ENCODE measurements at places on chromosomes 6 and 20.

DNA sequence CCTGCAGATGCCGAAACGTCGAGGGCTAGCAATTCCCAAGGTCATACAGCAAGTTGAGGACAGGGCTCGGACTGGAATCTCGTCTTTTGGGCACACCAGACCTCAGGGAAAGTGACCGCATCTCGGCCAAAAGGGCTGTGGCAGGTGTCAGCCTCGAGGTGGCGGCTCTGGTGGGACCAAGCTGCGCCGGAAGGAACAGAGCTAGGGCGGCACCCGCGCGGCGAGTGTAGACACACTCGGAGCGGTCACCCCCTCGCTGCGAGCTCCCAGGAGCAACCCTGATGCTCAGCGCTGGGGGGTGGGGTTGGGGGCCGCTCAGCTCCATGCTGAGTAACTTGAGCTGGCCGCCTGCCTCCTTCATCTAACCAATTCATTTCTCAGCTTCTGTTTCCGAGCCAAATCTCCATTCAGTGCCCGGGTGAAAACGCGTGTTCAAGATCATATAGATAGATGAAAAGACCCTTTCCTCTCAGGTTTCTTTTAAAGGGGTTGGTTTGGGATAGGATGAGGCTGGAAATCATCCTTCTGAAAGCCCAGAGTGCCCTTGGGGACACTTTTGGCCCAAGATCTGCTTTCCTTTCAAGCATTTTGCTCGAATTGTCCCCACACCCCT, 2.2 kb upstream of the TUBB2B start:
- DNase-seq: no peak

DNA sequence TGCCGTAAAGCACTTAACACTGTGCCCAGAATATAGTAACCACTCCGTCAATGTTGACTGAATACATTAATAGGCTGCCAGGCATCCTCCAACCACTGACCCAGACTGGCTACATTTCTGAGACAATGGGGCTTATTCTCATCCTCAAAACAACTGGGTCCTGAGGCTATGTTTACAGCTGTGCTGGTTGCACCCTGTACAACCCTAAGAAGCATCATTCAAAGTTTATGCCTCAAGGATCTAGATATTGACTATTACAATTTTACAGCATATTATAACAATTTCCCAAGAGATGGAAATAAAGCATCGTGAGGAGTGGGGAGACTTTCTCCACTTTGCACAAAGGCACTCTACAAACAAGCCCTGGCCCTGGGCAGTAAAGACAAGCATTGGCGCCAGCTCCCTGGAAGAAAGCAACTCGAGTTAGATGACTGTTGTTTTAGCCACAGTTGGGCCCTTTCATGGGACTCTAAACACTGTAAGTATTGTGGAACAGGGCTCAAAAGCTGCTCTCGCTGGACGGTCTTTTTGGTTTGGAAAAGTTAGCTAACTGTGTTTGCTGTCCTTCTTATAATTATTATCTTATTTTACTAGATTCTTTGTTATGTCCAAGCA, 30.2 kb downstream of the MYLIP start:
- DNase-seq: no peak

GRCh38 chr6:161068321-161068741, 76.8 kb downstream of the MAP3K4 start:
- DNase-seq: no peak

- no peak for DNase-seq
Measured at GRCh38 chr6:23040899-23041298, 471.5 kb downstream of the HDGFL1 start.
